WTC11 (cell line): ENCODE measurements at places on chromosomes 7 and 10.

DNA sequence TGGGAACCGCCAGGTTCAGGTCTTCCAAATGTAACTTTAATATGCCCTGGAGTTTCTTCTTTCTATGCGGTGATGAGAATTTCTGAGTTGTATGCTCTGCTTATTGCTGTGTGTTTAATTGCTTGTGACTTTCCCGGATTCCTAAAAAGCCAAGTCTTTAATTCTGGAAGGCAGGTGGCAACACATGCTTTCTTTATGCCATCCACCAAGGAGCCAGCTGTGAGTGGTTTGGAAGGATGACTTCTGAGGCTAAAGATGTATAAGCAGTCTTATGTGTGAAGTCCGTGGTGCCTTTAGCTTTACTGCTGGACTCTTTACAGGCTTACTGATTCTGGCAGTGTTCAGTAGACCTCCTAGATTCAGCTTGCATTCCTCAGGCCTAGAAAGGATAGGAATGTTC is 3.1 kb downstream of the SDK1 start:
- H3K4me3 ChIP-seq, result no peak overlapping the region
- no peak for DNase-seq
- H3K36me3 ChIP-seq, result no peaks in the 10 kb centered on the region
- H3K27me3 ChIP-seq, result peaks cover 24% of the 10 kb centered on the region
- peaks cover 31% of the 10 kb centered on the region for H3K4me1 ChIP-seq

DNA sequence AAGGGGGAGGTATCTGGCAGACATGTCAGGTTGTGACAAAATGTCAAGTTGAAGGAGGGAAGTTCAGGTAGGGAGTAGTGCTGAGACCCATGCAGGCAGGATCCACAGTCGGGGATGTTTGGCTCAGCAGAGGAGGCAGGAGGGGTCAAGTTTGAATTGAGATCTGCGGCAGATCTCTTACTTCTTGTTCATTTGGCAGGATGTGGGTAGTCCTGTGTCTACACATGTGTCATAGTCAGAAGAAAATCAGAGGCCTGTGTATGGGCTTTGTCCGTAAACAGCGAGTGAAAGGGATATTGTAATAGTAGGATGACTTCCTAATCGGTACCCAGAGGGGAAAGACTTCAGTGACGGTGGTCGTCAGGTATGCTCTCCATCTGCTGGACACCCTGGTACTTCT is 203.8 kb upstream of the MTPN start:
- H3K27me3 ChIP-seq, result no peaks in the 10 kb centered on the region; the same call in 1 of the 2 replicates
- H3K4me3 ChIP-seq, result no peak overlapping the region
- no peaks in the 10 kb centered on the region for H3K36me3 ChIP-seq
- H3K27ac ChIP-seq, result no peak overlapping the region
- H3K4me1 ChIP-seq, result no peaks in the 10 kb centered on the region

GRCh38 chr10:60778971-60779796 is 906 bp downstream of the CDK1 start:
- H3K27ac ChIP-seq, result no peak overlapping the region
- no peak for DNase-seq
- H3K4me3 ChIP-seq, result peak overlapping the region; percentile 95
- peaks cover 37% of the 10 kb centered on the region for H3K36me3 ChIP-seq
- H3K27me3 ChIP-seq, result no peaks in the 10 kb centered on the region
- H3K4me1 ChIP-seq, result peaks cover 31% of the 10 kb centered on the region

DNA sequence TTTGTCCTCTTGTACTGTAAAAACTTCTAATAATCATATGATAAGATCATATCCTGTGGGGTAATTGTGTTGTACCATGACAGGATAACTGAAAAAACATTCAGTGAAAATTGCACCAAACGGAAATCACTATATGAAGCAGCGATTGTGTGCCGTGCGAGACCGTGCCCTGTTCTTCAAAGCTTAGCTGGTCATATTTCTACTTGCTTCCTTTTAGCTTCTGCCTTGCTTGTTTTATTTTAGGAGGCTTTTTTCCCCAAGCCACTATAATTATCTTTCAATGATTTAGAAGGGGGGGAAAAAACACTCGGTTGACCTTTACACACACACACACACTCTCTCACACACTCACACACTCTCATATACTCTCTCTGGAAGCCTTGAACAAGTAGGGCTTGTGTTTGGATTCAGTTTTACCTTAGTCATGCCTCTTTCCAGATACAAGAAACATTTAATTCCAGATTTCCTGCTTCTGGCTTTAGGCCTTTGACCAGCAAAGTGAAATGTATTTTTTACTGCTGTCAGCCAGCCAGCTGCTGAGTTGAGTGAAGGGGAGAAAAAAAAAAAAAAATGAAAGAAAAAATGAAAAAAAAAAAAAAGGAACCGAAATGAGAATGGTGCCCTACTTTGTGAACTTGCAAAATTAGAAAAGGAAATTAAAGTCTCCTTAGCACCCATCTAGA is 181.4 kb downstream of the ARID5B start:
- no peaks in the 10 kb centered on the region for H3K27me3 ChIP-seq
- no peaks in the 10 kb centered on the region for H3K4me1 ChIP-seq
- H3K36me3 ChIP-seq, result no peaks in the 10 kb centered on the region
- H3K4me3 ChIP-seq, result no peak overlapping the region
- no peak overlapping the region for H3K27ac ChIP-seq
- no peak for DNase-seq

DNA sequence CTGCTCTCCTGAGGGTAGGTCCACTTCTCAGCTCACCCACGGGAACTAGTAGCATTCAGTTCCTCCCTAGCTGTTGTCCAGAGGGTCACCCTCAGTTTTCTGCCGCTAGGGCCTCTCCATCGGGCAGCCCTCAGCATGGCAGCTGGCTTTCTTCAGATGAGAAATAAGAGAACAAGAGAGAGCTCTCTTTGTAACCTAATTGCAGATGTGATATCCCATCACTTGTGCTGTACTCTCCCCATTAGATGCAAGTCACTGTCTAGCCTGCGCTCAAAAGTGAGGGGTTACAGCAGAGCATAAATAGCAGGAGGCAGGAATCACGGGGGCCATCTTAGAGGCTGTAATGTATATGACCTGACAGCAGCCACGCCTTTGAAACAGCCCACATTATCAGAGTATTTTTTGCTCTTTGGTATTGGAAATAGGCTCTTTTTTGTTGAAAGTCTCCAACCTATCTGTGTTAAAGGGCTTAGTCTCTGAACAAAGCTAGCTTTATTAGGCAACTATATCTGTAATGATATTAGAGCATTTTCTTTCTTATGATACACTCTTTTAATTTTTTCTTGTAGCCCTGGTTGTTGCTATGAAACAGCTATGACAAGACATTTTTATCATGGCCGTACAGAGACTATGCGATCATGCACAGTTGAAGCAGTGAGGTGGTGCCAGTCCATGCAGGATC is 45.7 kb downstream of the CROT start:
- H3K27me3 ChIP-seq, result no peaks in the 10 kb centered on the region
- no peak overlapping the region for H3K4me3 ChIP-seq
- H3K4me1 ChIP-seq, result no peaks in the 10 kb centered on the region
- DNase-seq, result no peak

DNA sequence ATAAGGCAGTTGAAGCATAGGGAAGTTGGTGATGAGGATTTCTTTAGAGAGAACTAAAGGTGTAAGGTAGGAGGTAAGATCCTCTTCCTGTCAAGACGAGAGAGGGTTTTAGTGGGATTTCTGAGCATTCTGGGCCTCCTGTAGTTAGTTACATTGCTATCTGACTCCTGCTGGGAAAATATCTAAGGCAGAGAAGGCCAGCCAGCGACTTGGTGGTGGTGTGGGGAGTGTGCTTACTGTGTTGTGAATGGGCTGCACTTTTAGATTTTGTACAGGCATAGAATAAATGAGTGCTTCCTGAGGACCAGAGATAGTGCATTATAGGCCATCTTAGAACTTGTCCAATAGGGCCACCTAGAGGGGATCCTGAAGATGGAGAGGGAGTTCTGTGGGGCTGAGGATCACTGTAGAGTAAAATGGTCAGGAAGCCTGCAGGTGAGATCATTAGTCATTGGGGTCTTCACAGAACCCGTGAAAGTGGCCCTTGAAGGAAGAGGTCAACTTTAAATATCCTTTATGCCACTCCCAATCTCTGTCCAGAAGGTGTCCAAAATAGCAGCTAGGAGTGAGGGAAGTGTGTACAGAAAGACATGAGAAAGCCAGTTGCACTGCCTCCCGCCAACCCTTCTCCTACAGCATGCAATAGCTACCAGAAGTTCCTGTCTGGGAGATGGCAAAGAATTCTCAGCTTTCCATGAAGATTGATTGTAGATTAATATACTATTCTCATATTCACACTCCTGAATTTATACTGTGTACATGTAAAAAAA is 266.6 kb downstream of the POLR1F start:
- H3K27ac ChIP-seq, result no peak overlapping the region
- H3K27me3 ChIP-seq, result no peaks in the 10 kb centered on the region
- peak; percentile 15 for DNase-seq
- H3K4me3 ChIP-seq, result no peak overlapping the region

DNA sequence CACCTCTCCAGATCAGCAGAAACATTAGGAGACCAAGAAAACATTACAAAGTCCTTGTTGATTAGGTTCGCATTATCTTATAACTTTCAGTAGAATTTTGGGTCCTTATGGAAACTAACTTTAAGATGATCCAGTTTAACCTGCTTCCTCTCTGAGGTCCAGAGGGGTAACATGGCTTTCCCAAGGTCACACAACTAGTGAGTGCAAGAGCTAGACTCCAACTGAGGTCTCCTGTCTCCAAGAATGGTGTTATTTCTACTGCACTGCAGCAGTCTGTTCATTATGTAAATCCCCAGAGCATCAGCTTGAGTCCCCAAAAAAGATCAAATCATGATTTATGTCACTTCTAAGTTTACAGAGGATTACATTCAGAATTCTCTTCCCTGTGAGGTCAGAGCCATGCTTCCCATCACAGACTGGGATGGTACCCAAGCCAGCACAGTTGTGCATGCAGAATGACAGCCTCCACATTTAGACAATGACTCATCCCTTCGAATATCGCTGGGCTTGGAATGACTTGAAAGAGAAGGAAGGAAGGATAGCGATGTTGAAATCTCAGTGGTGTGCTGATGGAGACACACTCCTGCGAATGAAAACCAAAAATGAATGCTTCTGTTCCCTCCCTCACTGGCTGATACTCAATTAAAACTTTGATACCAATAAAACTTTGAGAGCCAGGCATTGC is 163.1 kb upstream of the PLXNA4 start:
- H3K27ac ChIP-seq, result no peak overlapping the region
- H3K27me3 ChIP-seq, result peaks cover 3% of the 10 kb centered on the region
- no peak overlapping the region for H3K4me3 ChIP-seq
- H3K36me3 ChIP-seq, result peaks cover 10% of the 10 kb centered on the region

DNA sequence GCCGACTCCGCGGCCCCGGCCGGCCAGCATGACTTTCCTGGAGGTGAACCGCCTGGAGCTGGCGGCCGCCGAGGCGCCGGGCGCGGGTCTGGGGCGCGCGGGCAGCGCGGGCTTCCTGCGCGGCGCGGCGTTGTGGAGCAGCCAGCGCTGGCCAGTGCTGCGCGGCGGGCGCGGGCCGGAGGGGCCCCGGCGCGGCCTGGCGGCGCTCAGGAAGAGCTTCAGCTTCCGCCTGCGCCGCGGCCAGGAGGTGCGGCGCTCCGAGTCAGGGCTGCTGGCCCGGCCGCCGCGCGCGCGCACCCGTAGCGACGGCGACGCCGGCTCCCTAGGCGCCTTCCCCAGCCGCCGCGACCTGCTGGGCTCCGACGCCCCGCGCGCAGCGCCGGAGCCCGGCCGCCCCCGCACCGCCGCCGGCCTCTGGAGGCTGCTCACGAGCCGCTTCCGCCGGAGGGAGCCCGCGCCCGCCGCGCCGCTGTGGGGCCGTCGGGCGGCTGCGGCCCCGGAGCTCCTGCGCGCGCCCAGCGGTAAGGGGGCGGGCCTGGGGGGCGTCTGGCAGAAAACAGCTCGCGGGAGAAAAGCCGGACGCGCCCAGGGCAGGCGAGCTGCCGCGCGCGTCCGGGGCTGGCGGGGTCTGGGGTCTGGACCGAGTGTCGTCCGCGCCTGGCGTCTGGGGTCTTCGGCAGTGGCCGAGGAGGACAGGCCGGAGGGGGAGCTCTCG is 29.0 kb downstream of the AGAP3 start:
- DNase-seq, result peak; percentile 46
- peaks cover 23% of the 10 kb centered on the region for H3K4me1 ChIP-seq
- peaks cover 9% of the 10 kb centered on the region for H3K27me3 ChIP-seq
- H3K27ac ChIP-seq, result no peak overlapping the region; the same call in 1 of the 2 replicates

DNA sequence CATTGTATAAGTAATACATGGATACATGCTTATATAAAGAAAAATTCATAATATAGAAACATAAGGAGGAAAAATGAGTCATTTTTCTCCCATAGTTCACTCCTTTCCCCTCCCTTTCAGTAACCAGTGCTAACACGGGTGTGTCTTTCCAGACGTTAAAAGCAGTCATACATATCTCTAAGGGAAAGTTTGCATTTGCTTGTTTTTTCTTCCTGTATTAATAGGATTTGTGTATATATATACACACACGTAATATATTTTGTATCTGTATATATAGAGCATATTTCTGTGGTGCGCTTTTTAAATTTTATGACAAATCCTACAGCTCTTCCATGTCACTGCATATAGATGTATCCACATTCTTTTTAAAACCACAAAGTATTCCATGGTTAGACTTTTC is 78.8 kb downstream of the RALA start:
- H3K4me3 ChIP-seq, result no peak overlapping the region
- DNase-seq, result no peak
- H3K27ac ChIP-seq, result no peak overlapping the region

- DNase-seq, result no peak
- peaks cover 4% of the 10 kb centered on the region; the same call in 1 of the 2 replicates for H3K27me3 ChIP-seq
- no peak overlapping the region for H3K27ac ChIP-seq
- no peak overlapping the region for H3K4me3 ChIP-seq
- peaks cover 26% of the 10 kb centered on the region for H3K36me3 ChIP-seq
These were observed 18.4 kb upstream of the STEAP2 start for GRCh38 chr7:90192876-90193750.

GRCh38 chr7:14184292-14184864 is 194.9 kb upstream of the ETV1 start:
- DNase-seq, result no peak
- no peak overlapping the region; the same call in 1 of the 2 replicates for H3K27ac ChIP-seq
- H3K27me3 ChIP-seq, result no peaks in the 10 kb centered on the region

DNA sequence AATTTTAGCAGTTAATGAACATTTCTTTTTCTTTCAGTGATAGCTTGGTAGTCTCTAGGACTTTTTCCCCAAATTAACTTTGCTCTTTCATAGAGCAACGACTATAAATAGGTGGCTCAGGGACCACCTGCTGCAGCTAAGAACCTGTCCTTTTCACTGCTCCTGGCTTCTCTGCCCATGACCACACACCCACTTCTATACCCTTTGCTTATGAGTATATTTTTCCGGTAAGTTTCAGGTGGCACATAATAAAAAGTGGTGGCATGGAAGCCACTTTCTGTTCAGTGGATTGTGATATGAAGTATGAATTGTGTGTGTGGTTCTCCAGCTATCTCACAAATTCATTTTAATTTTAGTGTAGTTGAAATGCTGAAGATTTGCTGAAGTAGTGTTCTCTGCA is 1.2 kb downstream of the ING3 start:
- H3K27ac ChIP-seq, result no peak overlapping the region
- H3K4me3 ChIP-seq, result peak overlapping the region; percentile 73
- H3K36me3 ChIP-seq, result peaks cover 26% of the 10 kb centered on the region
- DNase-seq, result no peak
- peaks cover 14% of the 10 kb centered on the region for H3K4me1 ChIP-seq
- no peaks in the 10 kb centered on the region for H3K27me3 ChIP-seq
